ENCODE measurements at places on chromosomes 4 and X.

DNA sequence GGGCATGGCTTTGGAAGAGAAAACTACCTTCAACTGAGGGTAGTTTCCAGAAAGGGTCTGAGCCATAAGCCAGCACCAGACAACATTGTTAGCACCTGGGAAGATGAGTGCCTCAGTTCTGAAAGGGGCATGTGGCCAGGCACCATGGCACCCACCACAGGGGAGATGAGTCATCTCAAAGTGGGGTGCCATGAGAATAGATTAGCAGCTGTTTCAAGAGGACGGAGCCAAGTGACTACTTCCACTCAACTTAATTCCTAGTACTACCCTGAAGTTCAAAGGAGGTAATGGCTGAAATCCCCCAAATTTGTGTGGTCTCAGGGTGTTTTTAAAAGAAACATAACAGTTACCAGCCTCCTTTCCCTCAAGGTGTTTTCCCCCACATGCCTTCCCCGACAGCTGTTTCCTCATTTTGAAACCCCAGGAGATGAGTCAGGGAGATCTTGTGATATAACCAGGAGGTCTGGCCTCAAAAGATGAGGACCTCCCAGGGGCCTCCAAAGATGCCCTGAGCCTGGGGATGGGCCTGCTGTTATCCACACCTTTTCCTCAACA is 27.8 kb upstream of the FTHL17 start:
- DNase-seq, result no peak

DNA sequence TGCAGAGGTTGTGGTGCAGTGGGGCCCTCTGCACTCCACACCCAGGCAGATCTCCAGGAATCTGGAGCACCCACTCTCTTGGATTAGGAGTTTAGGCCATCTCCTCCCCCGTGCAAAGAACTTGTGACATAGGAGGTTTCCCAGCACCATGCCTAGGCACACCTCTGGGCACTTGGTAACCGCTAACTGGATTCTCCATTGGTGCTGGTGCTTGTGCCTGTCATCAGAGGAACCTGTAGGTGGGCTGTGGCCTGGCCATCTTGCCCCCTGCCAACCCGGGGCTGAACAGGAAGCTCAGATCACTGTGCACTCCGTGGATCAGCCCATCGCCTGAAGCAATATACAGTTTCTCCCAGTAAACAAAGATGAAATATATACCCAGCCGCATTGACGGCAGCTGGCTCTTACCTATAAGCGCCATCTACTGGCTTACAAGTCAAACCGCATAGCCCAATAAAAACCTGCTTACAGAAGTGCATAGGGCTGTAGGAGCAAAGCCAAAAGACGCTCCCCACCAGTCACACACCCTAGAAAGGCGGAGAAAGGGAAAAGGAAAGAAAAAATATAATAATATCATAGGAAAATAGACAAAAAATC is 19.1 kb upstream of the TEX13B start:
- no peak for DNase-seq

DNA sequence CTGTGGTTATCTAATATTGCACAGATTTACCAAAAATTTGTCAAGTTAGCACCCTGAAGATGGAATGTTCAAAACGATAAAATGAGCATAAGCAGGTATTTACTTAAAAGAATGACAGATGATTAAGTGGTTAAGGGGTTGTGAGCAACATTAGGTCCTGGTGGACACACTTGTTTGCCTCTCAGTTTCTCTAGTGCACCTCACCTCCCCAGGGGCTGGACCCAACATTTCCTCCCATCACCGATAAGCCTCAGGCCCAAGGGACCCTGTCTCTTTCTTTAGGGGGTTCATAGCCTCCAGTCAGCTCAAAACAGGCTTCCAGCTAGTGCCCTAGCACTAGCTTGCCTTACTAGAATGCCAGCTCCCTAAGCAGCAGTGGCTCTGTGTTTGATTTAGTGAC is 88.0 kb downstream of the ATP11C start:
- no peak for DNase-seq

DNA sequence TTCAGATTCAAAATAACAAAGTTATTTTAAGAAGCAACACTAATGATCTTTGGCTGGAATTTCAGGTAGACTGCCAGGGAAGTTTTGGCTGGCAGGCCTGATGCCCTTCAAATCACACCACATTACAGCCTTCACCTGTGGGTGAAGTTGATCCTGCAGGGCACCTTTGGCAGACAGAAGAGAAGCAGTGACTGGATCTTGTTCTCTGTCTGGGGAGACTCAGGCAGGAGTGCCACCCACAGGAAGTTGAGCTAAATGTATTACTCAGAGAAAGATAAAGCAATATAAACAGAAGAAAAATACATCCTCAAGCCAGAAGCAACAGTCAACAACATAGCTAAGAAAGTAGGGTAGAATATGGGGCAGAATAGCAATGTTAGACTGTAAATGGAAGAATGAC is 12.8 kb upstream of the CFAP299 start:
- peak; percentile 33 for DNase-seq

- no peak for DNase-seq
Measured at GRCh38 chrX:107766470-107767150, 9.0 kb downstream of the TSC22D3 start.

GRCh38 chr4:25938366-25938765 is 24.3 kb downstream of the SMIM20 start:
- DNase-seq, result no peak

DNA sequence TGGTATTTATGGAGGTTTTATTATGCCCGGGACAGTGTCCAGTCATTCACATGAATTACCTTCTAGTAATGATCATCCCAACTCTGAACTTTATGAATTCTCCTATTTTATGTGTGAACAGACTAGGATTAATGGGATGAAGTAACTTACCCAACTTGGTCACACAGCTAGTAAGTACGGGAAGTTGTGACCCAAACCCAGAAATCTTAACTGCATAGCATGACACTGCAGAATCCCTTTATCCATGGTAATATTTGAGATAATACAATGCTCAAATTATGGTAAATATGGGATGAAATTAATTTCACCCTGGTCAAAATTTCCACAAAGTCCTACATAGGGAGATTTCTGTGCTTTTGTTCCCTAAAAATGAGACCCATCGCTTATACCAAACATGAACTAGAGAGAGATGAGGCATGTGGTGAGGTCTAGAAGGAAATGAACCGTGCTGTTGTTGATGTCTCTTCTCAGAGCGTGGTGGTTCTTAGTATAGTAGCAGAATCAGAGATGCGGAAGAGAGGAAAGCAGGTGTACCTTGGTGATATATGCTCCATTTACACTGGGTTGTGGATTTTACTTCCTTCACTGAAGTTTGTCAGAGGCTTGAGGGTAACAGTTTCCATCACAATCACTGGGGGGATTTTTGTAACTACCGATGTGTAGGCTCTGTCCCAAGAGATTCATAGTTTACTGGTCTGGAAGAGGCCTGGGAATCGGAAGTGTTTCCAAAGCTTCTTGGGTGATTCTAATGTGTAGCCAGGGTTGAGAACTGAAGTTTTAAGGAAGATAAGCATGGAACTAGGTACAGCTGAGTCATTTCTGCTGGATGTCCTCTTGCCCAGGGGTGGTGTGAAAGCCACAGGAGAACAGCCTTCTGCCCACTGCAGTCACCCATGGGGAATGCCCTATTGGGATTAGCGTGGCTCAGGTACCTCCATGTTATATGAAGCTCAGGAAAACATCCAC is 30.2 kb upstream of the FAM9C start:
- no peak for DNase-seq

- peak; percentile 91 for DNase-seq
Measured at GRCh38 chr4:84498935-84499623, at the start of gene NKX6-1. NKX6-1 (minus strand) TSS chr4:84499292; CDS start chr4:84498228, 1,064 bp downstream.

GRCh38 chr4:152118819-152119553 is 358.2 kb upstream of the GATB start:
- peak; percentile 69 for DNase-seq

GRCh38 chr4:127139788-127140286 is 492.9 kb upstream of the INTU start:
- DNase-seq, result no peak

- DNase-seq, result no peak
Measured at GRCh38 chr4:120452001-120452400, 385.4 kb upstream of the MAD2L1 start.

- no peak for DNase-seq
Measured at GRCh38 chr4:153212736-153213135, 8.5 kb downstream of the TRIM2 start.

DNA sequence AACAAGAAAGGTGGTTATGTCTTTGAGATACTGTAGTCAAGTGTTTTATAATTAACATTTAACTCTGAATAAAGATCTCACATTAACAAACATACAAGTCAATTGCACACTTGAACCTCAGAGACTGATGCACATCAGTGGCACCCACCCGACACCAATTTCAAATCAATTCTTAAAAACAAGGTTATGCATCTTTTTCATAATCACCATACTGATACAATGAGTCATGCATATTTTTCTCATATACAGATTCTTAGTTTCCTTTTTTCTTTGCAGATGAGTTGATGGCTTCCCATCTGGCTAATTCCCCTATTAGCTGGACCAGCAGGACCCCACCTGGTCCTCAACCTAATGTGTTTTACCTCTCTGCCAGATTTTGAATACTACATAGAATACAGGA is 136.2 kb upstream of the RPL34 start:
- DNase-seq, result no peak

GRCh38 chr4:55661398-55662056 is 25.4 kb upstream of the NMU start:
- no peak for DNase-seq

GRCh38 chr4:108270466-108271450 is 102.0 kb upstream of the LEF1 start:
- no peak for DNase-seq

DNA sequence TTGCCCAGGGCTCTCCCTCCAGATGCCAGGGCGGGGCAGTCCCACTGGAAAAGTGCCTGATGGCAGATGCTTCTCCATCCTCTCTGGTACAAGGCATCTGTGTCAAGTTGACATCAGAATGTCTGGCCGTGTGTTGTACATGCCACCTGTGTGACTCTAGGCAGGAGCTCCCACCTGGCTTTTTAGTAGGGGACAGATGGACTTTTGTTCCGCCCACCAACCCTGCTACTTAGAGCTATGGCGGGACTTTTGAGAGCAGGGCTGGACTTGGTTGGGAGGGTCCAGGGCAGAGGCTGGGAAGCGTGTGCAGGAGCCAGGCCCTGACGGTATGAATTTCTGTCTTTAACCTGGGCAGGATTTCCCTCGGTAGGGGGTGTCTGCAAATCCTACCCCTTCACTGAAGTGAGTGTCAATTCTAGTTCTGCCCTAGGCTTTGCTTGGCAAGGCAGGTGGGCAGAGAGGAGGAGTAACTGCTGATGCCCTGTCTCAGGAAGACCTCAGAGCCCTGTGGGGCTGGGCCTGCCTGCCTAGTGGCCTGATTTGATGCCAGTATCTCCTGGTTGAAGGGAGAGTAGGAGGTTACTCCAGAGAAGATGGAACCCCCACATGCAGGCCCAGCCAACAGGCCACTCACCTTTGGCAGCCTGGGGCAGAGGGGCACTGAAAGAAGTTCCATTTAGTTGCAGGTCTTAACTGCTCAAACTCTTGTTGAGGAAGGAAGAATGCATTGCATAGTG is 99.1 kb downstream of the PJA1 start:
- no peak for DNase-seq

GRCh38 chr4:113978561-113979147 is 793 bp downstream of the ARSJ start:
- peak; percentile 30 for DNase-seq

DNA sequence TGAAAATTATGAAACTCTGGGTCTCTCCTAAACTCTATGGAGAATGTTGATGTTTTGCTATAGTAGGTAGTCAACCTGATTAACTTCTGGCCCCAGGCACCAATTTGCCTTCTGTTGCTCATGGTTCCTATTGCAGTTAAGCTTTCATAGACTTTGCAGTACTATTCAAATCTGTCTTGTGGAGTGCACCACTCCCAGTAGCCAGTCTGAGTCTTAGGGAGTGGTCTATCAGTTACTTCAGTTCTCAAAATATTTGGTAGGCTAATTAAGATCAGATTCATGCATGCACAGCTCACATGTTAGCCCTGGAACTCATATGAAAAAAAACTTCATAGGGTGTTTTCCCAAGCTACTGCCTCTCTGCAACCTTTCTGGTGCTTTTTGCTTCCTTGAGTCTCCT is 53.3 kb downstream of the BMP15 start:
- DNase-seq, result no peak

DNA sequence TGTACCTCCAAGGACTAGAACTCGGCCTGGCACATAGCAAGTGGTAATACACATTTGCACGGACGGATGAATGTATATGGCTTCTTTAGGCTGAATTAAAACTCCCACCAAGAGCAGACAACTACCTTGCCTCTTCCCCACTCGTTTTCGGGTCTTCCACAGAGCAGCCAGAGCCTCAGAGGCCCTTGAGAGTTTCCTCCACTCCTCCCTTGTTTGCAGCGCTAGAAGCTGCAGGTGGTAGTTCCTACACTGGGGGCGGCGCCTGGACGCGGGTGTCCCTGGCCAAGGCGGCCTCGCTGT is 10.2 kb upstream of the INTU start:
- DNase-seq, result no peak

DNA sequence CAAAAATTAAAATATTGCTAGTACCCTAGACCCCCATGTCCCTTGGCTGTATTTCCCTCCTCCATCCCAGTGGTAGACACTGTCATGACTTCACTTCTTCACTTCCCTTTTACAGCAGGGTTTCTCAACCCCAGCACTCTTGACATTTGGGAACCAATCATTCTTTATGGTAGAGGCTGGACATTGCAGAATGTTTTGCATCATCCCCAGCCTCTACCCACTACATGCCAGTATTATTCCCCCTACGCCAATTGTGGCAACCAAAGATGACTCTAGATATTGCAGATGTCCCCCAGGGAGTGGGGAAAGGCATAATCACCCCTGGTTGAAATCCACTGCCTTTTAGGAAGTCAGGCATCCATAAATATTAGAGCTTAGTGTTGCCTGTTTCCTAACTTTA is 138.6 kb downstream of the AMELX start:
- no peak for DNase-seq

- no peak for DNase-seq
Measured at GRCh38 chr4:109691411-109691920, 11.8 kb downstream of the CASP6 start.

DNA sequence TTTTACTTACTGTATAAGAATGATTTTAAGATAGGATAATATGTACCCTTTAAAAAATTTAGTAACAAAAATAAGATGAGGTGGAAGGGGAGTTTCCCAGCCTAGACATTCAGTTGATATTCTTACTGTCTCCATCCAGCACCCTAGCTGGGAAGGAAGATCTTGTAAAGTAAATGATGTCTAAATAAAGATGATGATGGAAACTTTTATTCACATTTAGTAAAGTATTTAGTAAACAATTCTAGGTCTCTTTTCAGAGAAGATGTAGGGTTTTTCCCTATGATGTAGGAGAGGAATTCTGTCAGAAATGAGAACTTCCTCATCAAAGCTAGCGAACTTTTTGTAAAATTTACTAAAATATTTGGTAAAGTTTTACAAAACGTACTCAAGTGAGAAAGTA is 136.8 kb downstream of the RAPGEF2 start:
- no peak for DNase-seq

GRCh38 chr4:162061214-162061613 is 102.6 kb downstream of the FSTL5 start:
- no peak for DNase-seq

GRCh38 chr4:101205916-101206315 is 141.4 kb downstream of the PPP3CA start:
- no peak for DNase-seq

All from WERI-Rb-1 (cell line).